ENCODE measurements at places on chromosomes 5 and 9.

GRCh38 chr5:34944044-34944443, 14.7 kb downstream of the DNAJC21 start:
- DNase-seq, result no peak

DNA sequence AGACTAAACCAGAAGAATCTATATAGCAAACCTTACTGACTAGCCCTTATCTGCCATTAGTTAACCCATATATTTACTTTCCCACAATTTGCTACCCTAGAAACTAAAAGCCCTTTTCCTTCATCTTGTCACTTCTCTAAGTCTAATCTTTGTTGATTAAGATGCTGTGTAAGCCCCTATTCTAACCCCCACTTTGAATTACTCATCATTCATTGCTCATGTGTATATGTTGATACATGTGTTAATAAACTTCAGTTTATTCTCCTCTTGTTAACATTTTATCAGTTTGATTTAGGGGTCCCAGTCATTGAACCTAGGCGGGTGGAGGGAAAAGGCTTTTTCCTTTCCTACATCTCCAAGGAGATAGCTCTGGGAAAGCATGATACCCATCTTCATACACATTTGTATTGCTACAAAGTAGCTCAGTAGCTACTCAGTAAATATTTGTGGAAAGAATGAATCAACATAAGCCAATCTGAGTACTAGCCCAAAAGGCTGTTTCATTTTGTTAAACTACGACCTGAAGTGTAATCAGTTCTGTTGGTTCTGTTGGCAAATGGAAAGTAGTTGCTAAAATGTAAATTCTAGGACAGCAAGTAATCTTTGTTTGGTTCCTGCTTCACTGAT, 35.1 kb upstream of the NDFIP1 start:
- DNase-seq, result no peak

DNA sequence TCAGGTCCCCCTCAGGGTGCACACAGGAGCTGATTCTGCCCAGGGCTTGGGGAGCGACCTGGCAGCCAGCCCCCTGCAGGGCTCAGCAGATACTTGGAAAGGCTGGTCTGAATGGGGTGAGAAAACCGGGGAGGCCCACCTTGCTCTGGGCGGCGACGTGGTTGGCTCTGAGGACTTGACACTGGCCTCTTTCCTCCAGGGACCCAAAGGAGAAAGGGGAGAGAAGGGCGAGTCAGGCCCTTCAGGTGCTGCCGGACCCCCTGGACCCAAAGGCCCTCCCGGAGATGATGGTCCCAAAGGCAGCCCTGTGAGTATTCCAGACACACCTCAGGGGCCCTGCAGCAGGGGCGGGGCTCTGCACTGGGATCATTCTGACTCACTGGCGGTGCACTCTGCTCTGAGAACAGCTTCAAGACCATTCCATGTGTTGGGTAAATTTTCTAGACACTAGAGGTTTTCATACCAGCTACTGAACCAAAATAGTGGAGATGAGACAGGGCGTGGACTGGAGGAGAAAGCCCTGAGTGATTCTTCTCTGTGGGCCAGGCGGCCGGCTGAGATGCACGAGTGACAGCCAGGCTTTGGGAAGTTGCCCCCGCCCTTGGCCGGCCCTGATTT, 65.9 kb upstream of the FCN2 start:
- no peak for DNase-seq

GRCh38 chr9:83043597-83043996, 19.3 kb downstream of the RASEF start:
- DNase-seq, result no peak
